Stimulated activated CD4-positive, alpha-beta T cell treated with anti-CD3 and anti-CD28 coated beads, Interleukin-4, amount 100 ng/mL, for 24 hours (primary cell): ENCODE measurements at places on chromosomes 16 and 17.
A peak's percentile ranks its signal among the peaks of the same experiment; 100 is the strongest.

DNA sequence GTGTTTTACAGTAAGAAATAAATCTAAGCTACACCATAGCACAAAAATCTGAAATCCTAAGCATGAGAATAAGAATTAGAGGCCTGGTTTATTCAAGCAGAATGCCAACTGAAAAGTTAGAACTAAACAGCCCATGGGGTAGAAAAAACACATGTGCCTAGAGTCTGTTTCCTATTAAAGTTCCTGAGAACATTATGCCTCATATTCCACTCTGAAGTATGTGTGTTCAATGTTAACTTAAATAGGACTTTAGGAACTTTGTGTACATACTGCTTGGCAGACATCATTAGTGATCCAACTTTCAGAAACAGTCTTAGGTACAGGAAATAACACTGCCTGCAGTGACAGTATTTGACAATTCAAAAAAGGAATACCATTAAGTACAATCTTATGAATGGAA lies 18.2 kb downstream of the HEATR6 start:
- DNase-seq: no peak

- DNase-seq: no peak
Measured at GRCh38 chr16:78763821-78764440, 664.5 kb downstream of the WWOX start.

- no peak for DNase-seq
Measured at GRCh38 chr16:57727610-57728009, 8.0 kb upstream of the KATNB1 start.

DNA sequence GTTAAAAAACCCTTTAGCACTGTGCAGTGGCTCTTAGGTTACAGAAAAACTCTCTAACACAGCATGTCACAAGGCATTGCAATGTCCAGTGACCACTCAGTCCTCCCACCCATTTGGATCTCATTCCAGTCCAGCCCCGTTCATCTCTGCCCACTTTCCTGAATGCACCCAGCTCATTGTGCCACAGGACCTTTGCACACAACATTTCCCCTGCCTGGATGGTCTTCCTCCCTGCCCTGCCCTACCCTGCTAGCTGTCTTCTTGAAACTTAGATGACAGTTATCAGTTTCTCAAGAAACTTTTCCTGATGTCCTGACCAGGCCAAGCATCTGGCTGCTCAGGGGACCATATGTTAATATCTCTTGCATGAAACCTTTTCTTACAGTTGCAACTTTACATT lies 67.2 kb downstream of the WWP2 start:
- DNase-seq: no peak

GRCh38 chr16:52465711-52466267 lies 81.2 kb downstream of the TOX3 start:
- DNase-seq: no peak

- no peak for DNase-seq
Measured at GRCh38 chr17:80922580-80923160, 69.0 kb upstream of the CHMP6 start.

DNA sequence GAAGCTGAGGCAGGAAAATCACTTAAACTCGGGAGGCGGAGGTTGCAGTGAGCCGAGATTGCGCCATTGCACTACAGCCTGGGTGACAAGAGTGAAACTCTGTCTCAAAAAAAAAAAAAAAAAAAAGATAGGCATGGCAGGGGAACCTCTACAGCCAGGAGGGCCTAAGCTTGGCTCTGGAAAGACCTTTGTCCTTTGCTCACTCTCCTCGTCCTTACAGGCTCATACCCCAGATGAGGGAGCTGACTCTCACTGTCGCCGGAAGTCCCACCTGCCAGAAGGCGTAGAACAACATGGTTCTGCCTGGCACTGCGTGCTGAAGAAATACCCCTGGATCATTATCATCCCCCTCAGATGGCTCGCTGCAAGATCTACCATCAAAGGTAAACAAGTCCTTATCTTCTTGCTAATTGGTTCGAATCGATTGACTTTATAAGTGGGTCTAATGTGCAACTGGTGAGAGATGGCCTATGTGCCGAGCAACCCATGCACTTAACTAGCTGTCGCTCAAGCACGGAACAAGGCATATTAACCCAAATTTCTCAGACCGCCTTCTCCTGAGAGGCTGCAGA lies 29.7 kb downstream of the RTN4RL1 start:
- DNase-seq: no peak

- DNase-seq: no peak
Measured at GRCh38 chr16:25009822-25010221, 5.3 kb downstream of the ARHGAP17 start.

DNA sequence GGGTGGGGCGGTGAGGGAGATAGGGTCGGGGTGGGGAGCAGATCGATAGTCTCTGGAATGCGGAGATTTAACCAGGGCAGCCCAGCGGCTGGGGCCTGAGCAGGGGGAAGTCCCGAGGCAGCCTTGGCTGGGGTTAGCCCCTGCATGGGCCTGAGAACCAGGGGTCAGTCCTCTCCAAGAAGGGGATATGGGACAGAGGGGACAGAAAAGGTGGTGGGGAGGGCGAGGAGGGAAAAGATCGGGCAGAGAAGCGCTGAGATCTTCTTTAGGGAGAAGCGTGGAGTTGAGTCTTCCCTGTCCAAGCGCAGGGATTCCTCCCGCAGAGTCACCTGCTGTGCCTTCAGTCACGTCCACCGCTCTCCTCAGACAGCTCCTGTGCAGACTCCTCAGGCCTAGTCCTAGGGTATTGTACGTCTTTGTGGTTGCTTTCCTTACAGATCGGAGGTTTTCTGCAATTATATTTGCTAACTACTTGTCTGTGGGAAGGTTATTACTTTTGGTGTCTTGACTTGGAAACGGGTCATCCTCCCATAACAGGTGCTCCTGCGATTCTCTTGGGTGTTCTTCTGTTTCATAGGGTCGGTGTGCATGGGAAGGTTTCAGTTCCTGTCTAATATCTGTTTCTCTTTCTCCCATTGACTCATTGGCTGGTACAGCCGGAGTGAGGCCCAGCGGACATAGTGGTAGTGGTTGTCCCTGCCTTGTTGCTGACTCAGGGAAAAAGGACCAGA lies 952 bp downstream of the CD300A start:
- no peak for DNase-seq

- peak; percentile 51 for DNase-seq
Measured at GRCh38 chr16:1105888-1106620, 10.0 kb upstream of the C1QTNF8 start.

GRCh38 chr17:61325382-61326073 lies 74.1 kb upstream of the TBX2 start:
- no peak for DNase-seq

- peak; percentile 54 for DNase-seq
Measured at GRCh38 chr16:87463722-87464690, 28.8 kb downstream of the ZCCHC14 start.

- no peak for DNase-seq
Measured at GRCh38 chr16:70156207-70156978, 17.2 kb upstream of the CLEC18C start.

DNA sequence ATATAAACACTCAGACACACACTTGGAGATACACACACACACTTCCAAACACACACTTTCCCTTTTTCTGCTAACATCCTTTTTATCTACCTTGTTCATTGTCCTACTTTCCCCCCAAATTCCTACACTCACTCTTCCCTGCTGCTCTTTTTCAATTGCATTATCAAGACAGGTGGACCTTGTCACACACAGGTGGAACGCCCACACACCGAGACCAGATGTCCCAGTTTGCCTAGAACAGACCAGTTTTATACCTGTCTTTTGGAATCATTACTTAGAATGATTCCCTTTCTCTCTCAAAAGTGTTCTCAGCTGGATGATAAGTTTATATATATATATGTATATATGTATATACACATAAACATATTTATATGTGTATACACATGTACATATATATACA lies 50.7 kb upstream of the ARHGAP44 start:
- no peak for DNase-seq

- DNase-seq: no peak
Measured at GRCh38 chr17:79648181-79648831, 37.5 kb upstream of the RBFOX3 start.

DNA sequence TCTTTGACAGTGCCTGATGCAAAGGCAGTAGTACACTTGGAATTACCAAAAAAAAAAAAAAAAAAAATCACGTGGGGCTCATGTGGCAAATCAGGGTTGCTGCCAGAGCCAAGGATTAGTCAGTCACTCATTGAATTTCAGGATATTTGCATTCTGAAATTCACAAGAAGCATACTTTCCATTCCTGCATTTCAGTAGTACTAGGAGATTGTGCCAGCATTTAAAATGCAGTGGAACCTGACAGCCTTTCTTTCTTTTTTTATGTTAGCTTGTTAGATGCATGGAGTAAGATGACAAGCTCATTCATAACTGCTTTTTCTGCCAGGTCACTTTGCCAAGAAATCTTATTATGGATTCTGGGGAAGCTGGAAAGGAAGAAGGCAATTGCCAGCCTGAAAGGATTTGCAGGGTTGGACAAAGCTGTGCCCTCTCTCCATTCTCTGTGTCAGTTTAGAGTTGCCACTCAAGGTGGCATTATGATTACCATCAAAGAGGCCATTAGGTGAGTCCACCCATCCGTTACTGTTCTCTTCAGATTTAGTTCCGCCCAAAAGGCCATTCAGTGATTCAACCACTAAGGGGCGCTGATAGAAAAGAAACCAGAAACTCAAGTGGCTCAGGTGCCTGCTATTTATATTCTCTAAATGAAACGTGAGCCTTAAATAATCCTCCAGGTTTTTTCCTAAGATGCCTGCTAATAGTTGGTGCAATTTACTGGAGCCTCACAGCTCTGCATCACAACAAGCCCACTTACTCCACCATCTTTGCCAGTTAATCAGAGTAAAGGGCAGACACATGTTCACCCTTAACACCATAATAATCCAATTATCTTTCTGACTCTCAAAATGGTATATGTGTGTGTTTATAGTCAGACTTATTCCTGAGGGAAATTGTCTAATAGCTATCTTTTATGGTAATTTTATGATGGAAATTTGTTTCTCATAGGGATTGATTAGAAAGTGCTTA lies 59.0 kb downstream of the TANGO6 start:
- DNase-seq: no peak

DNA sequence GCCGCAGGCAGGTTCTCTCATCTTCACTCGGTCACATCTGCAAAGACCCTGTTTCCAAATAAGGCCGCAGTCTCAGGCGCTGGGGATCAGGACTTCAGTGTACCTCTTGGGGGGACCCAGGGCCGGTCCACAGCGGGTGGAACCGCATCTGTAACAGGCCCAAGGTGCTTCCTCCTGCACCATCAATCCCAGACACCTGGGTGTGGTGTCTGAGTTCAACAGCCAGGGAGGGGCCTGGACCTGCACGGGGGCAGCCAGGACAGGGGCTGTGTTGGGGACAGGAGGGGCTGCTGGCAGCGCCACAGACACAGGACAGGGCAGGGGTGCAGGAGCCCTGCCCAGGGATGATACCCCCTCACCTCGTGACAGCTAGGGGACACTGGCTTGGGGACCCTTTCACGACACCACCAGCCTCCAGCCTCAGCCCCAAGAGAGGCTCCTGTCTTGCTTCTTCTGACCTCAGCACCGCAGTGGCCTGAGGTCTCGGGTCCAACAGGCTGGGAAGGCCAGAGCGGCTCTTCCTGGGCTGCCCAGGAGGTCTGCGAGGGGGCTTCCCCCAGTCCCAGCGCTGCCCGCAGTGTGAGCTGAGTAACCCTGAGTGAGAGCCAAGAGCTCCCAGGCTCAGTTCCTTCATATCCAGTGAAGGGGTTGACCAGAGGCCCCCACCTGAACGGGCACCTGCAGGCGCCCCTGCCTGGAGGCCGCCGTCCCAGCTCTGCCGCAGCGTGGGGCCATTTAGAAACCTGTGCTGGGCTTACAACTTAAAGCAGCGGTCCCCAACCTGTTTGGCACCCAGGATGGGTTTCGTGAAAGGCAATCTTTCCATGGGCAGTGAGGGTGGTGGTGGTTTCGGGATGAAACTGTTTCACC lies 30.7 kb upstream of the BAHCC1 start:
- DNase-seq: no peak

- DNase-seq: no peak
Measured at GRCh38 chr17:50550661-50551432, 3.9 kb downstream of the SPATA20 start.

GRCh38 chr16:85983064-85983463 lies 84.1 kb downstream of the IRF8 start:
- DNase-seq: no peak

DNA sequence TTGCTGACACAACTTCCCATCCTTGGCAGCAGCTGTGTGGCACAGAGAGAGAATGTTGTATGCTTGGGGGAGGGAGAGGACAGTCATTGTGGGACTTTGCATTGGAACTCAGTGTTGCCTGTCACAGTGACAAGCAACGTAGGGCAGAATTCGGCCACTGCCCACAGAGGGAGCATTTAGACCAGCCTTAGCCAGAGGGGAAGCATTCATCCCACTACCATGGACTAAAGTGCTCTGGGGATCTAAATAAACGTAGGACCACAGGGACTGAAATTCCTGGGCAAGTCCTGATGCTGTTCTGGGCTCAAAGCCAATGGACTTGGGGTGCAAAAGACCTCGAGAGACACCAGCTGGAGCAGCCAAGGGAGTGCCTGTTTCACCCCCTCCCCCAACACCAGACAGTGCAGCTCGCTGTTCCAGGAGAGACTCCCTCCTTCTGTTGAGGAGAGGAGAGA lies 44.9 kb downstream of the ABCA8 start:
- DNase-seq: no peak

DNA sequence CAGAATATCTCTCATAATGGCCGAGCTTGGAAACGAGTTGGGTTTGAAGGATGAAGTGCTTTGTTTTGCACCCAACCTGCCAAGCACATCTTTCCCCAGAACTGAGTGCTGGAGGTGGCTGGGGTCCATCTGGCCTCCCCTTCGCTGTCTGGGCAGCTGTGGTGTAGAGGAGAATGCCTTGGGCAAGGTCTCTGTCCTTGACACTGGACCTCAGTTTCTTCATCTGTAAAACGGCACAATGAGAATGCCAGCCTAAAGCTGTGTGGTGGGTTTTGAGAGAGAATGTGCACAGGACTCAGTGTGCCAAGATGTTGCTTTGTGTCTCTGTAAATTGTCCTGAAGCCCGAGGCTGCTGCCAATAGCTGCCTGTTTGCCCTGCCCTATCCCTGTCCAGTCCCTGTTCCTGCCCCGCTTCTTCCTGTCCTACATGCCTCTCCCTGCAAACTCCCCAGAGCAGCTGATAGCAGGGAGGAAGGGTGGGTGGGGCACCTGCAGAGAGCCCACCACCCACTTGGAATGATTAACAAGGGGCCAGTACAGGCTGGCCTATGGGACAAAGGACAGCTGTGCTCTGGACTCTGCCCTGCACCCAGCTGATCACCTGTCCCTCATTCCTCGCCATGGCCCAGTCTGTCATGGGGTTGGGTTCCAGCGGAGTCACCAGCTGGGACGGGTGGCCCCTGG lies 15.3 kb downstream of the LASP1 start:
- DNase-seq: no peak

- DNase-seq: no peak
Measured at GRCh38 chr17:55683550-55684315, 38.9 kb downstream of the TMEM100 start.

DNA sequence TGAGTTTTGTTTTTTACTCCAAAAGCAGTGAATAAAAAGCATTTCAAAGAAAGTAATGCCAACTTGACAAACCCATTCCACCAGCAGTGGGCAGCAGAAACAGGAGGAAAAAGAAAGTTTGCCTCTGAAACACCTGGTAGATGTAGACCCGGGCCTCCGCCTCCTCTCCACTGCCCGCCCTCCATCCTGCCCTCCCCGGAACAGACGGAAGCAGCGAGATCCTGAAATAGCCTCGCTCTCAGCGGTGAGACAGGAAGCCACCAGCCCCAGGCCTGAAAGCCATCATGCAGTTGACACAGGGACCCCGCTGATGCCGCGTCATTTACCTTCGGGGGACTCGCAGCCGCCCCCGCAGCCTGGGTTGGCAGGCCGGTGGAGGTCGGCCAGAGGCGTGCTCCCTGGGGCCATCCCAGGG lies 67.8 kb downstream of the C16orf78 start:
- DNase-seq: peak; percentile 41
